ENCODE measurements at places on chromosomes 2 and 18. TPM values are rescaled to one million over a fixed set of nuclear protein-coding genes. Genes with fewer than 3 reads are reported as not detected.

Gene CNTNAP5
- total RNA-seq, result not detected

Gene CSRNP3
- 14.0 TPM for total RNA-seq

Gene SATB2
- 7.7 TPM for total RNA-seq

Gene LIPG
- total RNA-seq, result 75.2 TPM

Gene NXPH2
- 1.2 TPM for total RNA-seq

Gene NFU1
- 50.6 TPM for total RNA-seq

Gene SPEG
- total RNA-seq, result 21.1 TPM

Gene SCN7A
- 5.0 TPM for total RNA-seq

Gene INHA
- 3.3 TPM for total RNA-seq

Gene STK36
- total RNA-seq, result 29.9 TPM

Gene SKOR2
- not detected for total RNA-seq

DNA sequence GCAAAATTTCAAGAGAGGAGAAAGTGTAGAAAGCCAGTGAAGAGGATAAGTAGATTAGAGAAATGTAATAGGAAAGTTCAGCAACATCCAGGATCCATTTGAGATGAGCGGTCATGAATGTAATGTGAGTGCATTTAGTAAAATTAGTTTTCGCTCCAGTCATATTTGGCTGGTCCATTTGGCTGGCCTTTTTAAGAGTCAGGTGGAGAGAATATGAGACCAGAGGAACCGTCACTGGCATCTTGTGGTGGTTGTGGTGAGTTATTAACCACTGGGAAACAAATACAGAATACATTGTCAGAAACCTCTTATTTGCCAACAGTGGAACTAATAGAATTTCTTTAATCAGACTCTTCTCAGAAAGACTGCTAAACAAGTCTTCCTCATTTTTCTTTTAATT lies 1064.3 kb upstream of the CDH2 start:
- no peaks in the 10 kb centered on the region for H3K4me1 ChIP-seq
- H3K4me3 ChIP-seq, result no peak overlapping the region
- no peaks in the 10 kb centered on the region for H3K36me3 ChIP-seq
- no peak for DNase-seq

GRCh38 chr2:11310212-11310611 lies 34.2 kb downstream of the ROCK2 start:
- no peaks in the 10 kb centered on the region for H3K36me3 ChIP-seq
- peaks cover 16% of the 10 kb centered on the region for H3K4me1 ChIP-seq
- no peaks in the 10 kb centered on the region for H3K27me3 ChIP-seq

GRCh38 chr2:43454791-43455190 lies 141.0 kb downstream of the THADA start:
- H3K36me3 ChIP-seq, result no peaks in the 10 kb centered on the region
- H3K4me3 ChIP-seq, result no peak overlapping the region
- H3K27ac ChIP-seq, result no peak overlapping the region
- no peaks in the 10 kb centered on the region for H3K27me3 ChIP-seq
- H3K4me1 ChIP-seq, result peaks cover 7% of the 10 kb centered on the region

- peak overlapping the region; percentile 89 for H3K27ac ChIP-seq
- H3K27me3 ChIP-seq, result no peaks in the 10 kb centered on the region
- DNase-seq, result peak; percentile 80
- no peak overlapping the region for H3K4me3 ChIP-seq
Measured at GRCh38 chr2:235008584-235009044, 56.8 kb downstream of the SH3BP4 start.

DNA sequence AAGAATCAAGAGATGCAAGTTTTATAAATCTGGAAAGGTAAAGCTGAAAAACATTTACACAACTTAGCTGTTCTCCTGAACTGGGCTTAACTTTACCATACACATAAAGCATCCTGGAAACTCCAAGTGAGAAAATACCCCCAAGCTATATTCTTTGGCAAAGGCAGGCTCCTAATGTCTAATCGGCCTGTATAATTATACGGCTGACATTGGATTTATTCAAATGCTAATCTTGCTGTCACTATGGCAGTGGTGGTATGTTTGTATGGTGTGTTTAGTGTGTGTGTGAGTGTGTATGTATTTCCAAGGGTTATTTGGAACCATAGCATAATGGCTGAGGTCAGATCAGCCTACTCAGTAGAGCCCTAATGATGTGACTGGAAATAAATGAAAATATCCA lies 1031.8 kb upstream of the ZEB2 start:
- H3K36me3 ChIP-seq, result no peaks in the 10 kb centered on the region
- H3K4me3 ChIP-seq, result no peak overlapping the region
- H3K27me3 ChIP-seq, result no peaks in the 10 kb centered on the region
- no peaks in the 10 kb centered on the region for H3K4me1 ChIP-seq
- no peak for DNase-seq

GRCh38 chr18:5998907-5999306 lies 103.6 kb upstream of the TMEM200C start:
- no peaks in the 10 kb centered on the region for H3K36me3 ChIP-seq
- H3K4me1 ChIP-seq, result no peaks in the 10 kb centered on the region
- no peaks in the 10 kb centered on the region for H3K27me3 ChIP-seq

DNA sequence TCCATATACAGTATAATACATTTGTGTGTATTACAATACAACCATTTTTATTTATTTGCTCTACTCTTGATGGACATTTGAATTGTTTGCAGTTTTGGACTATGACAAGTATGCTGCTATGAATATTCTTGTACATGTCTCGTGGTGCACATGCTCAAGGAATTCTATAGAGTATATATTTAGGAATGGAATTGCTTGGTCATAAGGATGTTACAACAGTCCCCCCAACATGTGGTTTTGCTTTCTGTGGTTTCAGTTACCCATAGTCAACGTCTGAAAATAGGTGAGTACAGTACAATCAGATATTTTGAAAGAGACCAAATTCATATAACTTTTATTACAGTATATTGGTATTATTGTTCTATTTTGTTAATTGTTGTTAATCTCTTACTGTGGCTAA lies 24.1 kb upstream of the PLEKHM3 start:
- H3K4me3 ChIP-seq, result no peak overlapping the region
- no peaks in the 10 kb centered on the region for H3K36me3 ChIP-seq
- H3K27ac ChIP-seq, result no peak overlapping the region
- no peaks in the 10 kb centered on the region for H3K27me3 ChIP-seq

DNA sequence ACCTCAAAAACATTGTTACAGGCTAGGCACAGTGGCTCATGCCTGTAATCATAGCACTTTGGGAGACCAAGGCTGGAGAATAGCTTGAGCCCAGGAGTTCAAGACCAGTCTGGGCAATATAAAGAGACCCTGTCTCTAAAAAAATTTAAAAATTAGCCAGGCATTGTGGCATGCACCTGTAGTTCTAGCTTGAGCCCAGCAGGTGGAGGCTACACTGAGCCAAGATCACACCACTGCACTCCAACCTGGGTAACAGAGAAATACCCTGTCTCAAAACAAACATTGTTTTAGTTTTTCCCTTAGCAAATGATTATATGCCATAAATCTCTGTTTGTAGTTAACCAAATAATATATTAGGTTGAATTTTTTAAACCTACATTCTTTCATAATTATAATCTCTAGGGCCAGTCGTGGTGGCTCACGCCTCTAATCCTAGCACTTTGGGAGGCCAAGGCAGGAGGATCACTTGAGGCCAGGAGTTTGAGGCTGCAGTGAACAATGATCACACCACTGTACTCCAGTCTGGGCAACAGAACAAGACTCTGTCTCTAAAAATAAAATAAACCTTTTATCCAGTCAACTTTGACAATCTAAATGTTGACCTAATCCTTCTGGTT lies 13.3 kb upstream of the CYP20A1 start:
- no peaks in the 10 kb centered on the region for H3K27me3 ChIP-seq
- no peak overlapping the region for H3K27ac ChIP-seq
- DNase-seq, result peak; percentile 17
- no peaks in the 10 kb centered on the region for H3K36me3 ChIP-seq

DNA sequence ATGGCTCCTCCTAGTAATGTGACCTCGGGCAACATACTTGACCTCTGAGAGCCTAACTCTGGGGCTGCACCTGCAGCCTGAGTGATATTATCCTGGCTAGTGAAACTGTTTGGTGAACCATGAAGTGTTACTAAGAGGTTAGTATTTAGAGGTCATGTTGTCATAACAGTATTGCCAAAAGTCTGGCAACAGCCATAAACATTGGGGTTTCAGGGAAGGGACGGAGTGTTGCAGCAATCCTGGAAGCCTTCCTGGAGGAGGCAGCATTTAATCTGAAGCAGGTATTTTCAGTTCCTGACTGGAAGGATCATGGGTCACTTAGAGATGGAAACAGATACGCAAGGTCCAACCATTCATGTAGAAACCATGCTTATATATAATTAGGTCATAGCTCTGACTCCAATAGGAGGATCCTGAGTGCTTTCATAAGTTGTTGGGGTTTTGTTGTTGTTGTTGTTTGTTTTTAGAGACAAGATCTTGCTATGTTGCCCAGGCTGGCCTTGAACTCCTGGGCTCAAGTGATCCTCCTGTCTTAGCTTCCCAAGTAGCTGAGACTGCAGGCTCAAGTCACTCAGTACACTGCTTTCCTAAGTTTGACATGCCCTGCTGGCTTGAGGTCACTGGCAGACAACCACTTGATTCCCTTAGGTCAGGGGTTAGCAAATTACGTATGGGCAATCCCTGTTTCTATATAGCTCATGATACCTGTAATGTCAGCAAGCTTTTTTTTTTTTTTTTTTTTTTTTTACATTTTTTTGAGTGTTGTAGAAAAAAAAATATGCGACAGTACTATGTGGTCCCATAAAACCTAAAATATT lies 21.5 kb downstream of the GPR39 start:
- H3K4me3 ChIP-seq, result no peak overlapping the region
- no peak for DNase-seq
- H3K27ac ChIP-seq, result peak overlapping the region; percentile 77
- H3K4me1 ChIP-seq, result peaks cover 22% of the 10 kb centered on the region
- no peaks in the 10 kb centered on the region for H3K27me3 ChIP-seq

- H3K27me3 ChIP-seq, result no peaks in the 10 kb centered on the region
- H3K27ac ChIP-seq, result no peak overlapping the region
- H3K4me3 ChIP-seq, result no peak overlapping the region
- no peaks in the 10 kb centered on the region for H3K36me3 ChIP-seq
- no peaks in the 10 kb centered on the region for H3K4me1 ChIP-seq
Measured at GRCh38 chr2:148557844-148558436, 86.6 kb upstream of the EPC2 start.

- no peak overlapping the region for H3K4me3 ChIP-seq
- no peaks in the 10 kb centered on the region for H3K4me1 ChIP-seq
- DNase-seq, result no peak
- peaks cover 8% of the 10 kb centered on the region for H3K27me3 ChIP-seq
Measured at GRCh38 chr18:59382383-59382782, 23.3 kb upstream of the LMAN1 start.

DNA sequence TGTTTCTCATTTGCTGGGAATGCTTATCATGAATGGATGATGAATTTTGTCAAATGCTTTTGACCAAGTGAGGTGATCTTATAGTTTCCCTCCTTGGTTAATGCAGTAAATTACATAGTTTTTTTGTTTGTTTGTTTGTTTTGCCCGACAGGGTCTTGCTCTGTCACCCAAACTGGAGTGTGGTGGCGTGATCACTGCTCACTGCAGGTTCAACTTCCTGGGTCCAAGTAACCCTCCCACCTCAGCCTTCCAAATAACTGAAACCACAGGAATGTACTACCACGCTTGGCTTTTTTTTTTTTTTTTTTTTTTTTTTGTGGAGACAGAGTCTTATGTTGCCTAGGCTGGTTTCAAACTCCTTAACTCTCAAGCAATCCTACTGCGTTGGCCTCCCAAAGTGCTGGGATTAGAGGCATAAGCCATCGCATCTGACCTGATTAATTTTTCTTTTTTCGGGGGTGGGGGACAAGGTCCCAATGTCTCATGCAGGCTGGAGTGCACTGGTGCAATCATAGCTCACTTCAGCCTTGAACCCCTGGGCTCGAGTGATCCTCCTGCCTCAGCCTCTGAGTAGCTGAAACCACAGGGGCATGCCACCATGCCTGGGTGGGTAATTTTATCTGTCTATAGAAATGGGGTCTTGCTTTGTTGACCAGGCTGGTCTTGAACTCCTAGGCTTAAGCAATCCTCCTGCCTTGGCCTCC lies 48.6 kb downstream of the SMAD2 start:
- H3K27me3 ChIP-seq, result no peaks in the 10 kb centered on the region
- no peak for DNase-seq
- no peaks in the 10 kb centered on the region for H3K4me1 ChIP-seq
- H3K4me3 ChIP-seq, result no peak overlapping the region

GRCh38 chr18:49723648-49724180 lies 89.6 kb downstream of the ACAA2 start:
- no peaks in the 10 kb centered on the region for H3K36me3 ChIP-seq
- H3K4me3 ChIP-seq, result no peak overlapping the region
- H3K4me1 ChIP-seq, result peaks cover 27% of the 10 kb centered on the region
- peak; percentile 33 for DNase-seq

DNA sequence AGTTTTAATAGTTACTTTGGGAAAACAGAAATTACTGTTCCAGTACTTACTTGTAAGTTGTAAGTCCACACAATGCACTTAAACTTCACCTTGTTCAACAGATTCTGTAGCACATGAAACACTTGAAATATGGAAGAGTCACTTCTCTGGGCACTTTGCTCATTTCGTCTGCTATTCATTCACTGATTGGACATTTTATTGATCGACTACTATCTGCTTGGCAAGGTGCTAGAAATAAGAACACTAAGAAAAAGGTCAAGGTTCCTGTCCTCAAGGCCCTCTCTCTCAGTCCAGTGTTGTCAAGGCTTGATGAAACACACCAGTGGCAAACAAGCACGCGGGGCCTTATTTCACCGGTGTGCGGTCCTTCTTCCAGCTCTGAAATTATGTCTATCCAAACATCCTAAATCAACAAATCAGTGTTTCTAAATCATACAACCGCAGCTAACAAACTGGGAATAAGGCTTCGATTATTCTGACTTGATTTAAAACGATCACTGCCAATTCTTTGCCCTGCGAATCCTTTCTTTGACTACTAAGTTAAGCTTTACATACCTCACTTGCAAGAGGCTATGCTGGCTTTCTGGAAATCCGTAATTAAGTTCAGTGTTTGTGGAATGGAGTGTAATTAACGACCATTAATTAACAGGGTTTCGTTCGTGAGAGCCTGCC lies 780 bp upstream of the ITGAV start:
- peak overlapping the region; percentile 96 for H3K4me3 ChIP-seq
- peaks cover 9% of the 10 kb centered on the region for H3K4me1 ChIP-seq
- DNase-seq, result no peak
- H3K27me3 ChIP-seq, result no peaks in the 10 kb centered on the region
- H3K27ac ChIP-seq, result peak overlapping the region; percentile 99

- DNase-seq, result no peak
- H3K4me1 ChIP-seq, result no peaks in the 10 kb centered on the region
- H3K27ac ChIP-seq, result no peak overlapping the region
- no peaks in the 10 kb centered on the region for H3K27me3 ChIP-seq
- H3K4me3 ChIP-seq, result no peak overlapping the region
Measured at GRCh38 chr2:153109793-153110192, 368.8 kb downstream of the RPRM start.

DNA sequence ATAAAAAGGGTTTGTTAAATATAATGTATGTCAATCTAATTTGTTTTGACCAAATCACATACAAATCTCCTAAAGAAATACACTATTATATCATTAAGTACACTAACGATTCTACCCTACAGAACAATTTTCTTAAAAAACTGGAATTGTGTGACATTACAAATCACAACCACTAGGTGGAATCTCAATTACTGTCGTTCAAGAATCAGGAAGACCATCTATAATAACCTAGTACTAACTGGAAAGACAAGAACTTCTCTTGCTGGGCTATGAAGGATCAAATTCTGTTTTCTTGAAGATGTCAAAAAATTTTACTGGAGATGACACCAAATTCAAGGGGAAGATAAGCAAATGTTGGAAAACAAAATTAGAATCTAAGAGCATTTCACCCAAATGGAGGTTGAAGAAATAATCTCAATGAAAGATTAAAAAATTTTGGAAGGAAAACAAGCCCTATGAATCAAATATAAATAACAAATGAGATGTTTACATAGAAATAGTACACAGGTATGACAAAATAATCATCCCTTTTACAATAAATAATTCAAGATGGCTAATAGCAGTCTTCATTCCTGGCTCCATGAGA lies 110.9 kb downstream of the STK39 start:
- no peaks in the 10 kb centered on the region for H3K36me3 ChIP-seq
- no peak overlapping the region for H3K4me3 ChIP-seq
- peak overlapping the region; percentile 17 for H3K27ac ChIP-seq
- H3K27me3 ChIP-seq, result no peaks in the 10 kb centered on the region
- DNase-seq, result no peak

All from hepatocyte (in vitro differentiated cells).